Smooth muscle cell of the pulmonary artery (primary cell): ENCODE measurements at places on chromosomes 4 and X. TPM values are rescaled to one million over a fixed set of nuclear protein-coding genes. Genes with fewer than 3 reads are reported as not detected.

The COPS4 gene
- total RNA-seq = 69.8 and 102 TPM in 2 replicates

The CT47B1 gene
- not detected in 2 replicates for total RNA-seq

The ZFP92 gene
- total RNA-seq = 0.23 and 0.33 TPM in 2 replicates

The TAPT1 gene
- total RNA-seq = 20.9 and 29.8 TPM in 2 replicates
